NCI-H2171 treated with DMSO at 0.1 percent for 48 hours (cell line): ENCODE measurements at places on chromosomes 1 and 21.

DNA sequence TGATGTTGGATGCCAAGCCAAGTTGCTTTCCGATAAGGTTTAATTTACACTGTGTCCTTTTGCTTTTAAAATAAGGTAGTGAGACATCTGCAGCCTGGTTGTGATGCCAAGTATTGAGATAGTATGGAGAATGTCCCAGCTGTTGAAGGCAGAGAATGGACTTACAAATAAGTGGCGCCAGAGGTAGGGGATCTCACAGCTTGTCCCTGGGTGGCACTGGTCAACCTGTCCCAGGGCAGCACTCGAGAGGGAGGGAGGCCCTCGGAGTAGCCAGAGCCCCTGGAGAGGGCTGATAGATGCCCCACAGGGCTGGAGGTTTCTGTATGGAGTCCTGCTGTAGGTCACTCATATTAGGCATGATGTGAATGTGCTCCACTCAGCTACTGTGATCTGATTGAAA, 98.5 kb downstream of the GALNT2 start:
- DNase-seq: no peak

GRCh38 chr21:38303300-38303699, 46.5 kb downstream of the KCNJ15 start:
- DNase-seq: no peak

DNA sequence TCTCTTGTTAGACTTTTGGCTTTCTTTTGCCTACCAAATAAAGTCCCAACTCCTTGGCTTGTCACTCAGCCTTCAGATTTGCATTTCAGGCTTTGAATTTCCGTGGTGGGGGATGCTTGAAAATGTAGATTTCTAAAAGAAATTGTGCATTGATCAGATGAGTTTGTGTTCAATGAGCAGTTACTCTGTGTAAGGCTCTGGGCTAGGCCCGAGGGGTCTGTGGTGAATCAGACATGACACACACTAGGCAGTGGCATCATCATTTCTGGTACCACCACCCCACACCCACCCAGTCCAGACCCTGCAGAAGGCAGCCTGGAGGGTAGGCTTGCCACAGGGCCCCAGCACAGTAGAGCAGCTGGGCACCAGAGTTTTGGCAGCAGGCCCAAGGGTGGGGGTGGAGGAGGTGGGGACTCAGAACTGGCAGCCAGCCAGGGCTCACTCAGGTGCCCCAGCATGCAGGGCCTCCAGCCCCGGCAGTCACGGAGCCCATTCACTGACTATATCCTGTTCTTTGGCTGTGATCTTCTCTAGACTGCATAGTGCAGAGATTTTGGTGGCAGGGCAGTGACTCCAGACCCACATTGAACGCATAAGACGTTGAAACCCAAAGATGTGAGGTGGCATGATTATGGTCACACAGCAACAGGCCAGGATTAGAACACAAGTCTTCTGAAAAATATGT, 97.2 kb upstream of the ARTN start:
- peak; percentile 94 for DNase-seq

GRCh38 chr1:19250629-19251304, 557 bp downstream of the EMC1 start:
- no peak for DNase-seq

GRCh38 chr1:14599800-14600199, 1.3 kb downstream of the KAZN start:
- DNase-seq: no peak

DNA sequence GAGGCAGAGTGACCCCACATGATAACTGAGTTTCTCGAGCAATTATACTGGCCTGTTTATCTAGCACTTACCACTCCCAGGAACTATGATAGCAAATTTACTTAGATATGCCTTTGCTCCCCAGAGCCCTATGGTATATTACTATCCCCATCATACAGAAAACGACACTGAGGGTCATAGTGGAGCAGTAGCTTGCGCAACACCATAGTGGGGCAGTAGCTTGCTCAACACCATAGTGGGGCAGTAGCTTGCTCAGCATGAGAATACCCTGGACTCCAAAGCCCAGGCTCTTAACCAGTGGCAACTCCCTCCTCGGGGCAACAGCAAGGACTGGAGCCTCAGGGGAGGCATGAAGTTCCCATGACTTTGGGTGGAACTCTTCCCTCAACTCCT, 211.9 kb downstream of the NPHP4 start:
- no peak for DNase-seq

DNA sequence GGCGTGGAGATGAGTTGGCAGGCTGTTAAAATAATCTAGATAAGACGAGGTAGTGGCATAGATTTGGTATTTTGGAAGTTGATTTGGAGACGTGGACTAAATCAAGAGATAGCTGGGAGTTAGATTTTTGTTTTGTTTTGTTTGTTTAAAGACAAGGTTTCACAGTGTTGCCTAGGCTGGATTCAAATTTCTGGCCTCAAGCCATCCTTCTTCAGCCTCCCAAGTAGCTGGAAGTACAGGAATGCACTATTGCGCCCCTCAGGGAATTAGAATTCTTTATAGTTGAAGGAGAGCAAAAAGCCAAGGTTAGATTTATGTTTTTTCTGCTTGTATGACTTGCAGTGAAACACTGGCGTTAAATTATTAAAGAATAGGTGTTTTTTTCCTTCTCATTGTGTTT, 22.3 kb upstream of the SNRPE start:
- no peak for DNase-seq

DNA sequence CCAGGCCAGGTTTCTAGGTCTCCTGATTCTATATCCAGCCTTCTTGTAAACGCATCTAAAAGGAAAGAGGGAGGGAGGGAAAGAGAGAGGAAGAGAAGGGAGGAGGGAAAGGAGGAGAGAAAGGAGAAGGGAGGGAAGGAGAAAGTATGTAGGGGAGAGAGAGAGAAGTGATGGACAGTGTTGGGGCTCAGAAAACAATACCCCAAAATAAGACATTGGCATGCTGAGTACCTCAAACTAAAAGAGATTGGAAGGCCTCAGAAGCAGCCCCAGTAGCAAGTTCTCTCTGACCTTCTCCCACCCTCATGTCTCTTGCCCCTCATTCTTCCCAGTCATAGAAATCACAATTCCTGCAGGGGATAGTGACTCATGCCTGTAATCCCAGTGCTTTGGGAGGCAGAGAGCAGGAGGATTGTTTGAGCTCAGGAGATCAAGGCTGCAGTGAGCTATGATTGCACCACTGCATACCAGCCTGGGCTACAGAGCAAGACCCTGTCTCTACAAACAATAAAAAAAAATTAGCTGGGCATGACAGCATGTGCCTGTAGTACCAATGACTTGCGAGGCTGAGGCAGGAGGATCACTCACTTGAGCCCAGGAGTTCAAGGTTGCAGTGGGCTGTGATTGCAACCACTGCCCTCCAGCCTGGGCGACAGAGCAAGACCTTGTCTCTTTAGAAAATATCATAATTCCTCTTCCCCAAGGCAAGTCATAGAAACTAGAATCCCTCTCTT, 51.2 kb downstream of the DNTTIP2 start:
- DNase-seq: no peak

GRCh38 chr1:180033390-180033789, 78.8 kb downstream of the CEP350 start:
- no peak for DNase-seq

DNA sequence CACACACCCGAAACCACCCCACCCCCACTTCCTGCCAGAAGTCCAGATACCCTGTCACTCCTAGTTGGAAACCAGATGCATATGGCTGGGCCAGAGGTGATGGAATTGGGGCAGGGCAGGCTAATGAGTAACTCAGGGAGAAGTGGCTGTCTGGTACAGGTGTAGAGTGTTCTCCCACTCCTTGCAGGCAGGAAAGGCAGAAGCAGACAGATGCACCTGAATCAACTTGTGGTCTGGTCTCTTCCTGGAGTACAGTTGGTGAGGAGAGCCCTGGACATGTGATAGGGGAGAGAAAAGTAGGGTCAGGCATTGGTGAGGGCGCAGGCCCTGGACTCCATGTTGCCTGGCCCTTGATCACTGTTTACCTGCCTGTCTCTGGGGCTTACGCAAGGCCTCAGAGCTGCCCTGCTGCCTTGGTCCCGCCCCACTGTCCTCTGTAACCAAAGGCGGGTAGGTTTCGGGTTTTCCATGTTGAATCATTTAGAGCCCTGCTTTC, 2.5 kb downstream of the CGN start:
- DNase-seq: no peak

GRCh38 chr1:213987927-213988506, at the start of gene PROX1:
TSS of gene PROX1 (plus strand) at chr1:213987973. CDS start at chr1:213996536, 8,563 bp downstream.
- peak; percentile 93 for DNase-seq

- DNase-seq: no peak
Measured at GRCh38 chr1:80436851-80437250, 1363.9 kb upstream of the ADGRL2 start.

DNA sequence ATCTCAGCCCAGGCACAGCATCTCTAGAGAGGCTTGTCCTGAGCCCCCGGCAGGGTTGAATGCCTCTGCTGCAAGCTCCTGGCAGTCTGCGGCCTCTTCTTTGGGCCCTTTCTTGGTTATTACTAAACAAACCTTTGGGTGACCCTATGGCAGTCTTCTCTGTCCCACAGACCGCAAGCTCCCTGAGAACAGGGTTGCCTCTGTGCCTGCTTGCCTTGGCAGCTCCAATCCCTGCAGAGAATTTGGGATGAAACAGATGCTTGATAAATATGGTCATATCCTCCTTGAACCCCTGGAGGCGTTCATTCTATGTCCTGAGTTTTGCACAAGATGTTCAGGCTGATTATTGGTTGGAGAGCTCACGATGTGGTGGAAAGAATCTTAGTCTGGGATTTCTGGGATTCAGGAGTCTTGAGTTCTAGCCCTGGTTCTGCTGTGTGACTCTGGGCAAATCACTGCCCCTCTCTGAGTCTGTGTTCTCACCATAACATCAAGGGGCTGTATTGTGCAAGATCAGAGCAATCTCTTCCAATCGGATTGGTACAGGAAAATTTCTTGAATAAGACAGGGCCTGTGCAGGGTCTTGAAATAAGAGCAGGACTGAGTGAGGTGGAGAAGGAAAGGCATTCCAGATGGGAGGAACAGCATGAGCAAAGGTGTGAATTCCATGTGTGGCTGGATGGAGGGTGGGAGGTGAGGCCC, 49.6 kb downstream of the EDN2 start:
- DNase-seq: no peak

DNA sequence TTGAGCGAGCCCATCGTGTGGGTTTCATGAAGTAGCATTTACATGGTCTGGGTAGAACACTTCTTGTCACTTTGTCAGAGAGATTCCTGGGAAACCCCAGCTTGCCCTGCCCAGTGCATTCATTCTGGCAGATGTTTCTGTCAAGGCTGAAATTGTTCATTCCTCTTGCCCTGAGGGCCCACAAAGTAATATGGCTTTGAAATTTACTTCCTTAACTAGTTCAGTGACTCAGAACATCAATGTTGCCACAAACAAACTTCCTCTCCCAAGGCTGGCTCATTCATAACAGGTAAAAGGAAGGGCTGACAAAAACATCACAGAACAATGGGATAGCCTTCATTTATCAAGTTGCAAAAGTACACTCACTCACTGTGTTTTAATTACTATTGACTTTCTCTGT, 5.0 kb upstream of the KIAA0040 start:
- DNase-seq: no peak

GRCh38 chr1:40315239-40315794, 1.8 kb downstream of the COL9A2 start:
- DNase-seq: peak; percentile 91

- no peak for DNase-seq
Measured at GRCh38 chr1:224751624-224752311, 135.7 kb downstream of the CNIH3 start.

GRCh38 chr1:11546456-11546855, 67.5 kb downstream of the DISP3 start:
- no peak for DNase-seq

DNA sequence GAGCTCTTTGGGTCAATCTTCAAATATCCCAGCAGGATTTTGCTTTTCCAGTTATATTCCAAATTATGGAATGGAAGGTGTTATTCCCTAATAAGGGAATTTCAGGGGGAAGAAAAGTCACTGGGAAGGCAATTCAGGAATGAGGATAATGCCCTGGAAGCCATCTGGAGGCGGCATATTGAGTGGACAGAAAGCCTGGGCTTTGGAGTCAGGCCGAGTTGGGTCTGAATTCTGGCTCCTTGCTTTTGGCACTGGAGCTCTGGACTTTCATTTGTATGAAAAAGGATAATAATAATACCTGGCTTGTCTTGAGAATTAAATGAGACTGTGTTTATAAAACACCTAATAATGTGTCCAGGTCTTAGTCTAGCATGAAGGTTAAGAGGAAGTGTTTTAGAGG, 16.5 kb downstream of the GREM2 start:
- DNase-seq: no peak

GRCh38 chr1:234271243-234271606, 102.0 kb upstream of the COA6 start:
- peak; percentile 5 for DNase-seq

DNA sequence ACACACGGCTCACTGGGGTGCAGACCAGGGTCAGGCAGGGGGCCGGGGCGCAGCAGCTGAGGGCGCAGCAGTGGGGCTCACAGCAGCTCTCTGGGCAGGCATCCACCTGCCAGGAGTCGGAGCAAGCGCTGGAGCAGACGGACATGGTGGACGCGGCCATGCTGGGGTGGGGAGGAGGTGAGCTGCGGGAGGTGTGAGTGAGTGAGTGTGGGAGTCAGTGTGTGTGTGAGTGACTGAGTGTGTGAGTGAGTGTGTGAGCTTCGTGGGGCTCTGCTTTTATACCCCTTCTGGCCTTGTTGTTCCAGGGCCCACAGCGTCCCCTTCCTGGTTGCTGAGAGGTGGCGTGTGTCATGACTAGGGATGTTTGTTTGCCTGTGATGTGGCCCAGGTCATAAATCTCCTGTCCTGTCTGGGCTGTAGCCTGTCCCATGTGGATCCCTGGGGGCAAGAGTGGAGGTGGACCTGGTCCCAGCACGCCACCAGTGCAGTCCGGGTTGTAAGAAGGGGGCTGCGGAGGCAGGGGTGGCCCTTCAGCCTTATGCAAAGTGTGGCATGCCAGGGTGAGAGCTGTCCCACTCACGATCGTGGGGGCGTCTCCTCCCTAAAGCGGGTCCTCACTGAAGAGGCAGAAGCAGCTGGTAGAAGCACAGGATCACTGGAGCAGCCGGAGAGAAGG, at the start of gene KRTAP10-1:
Gene KRTAP10-1, minus strand, starts transcription at position 205 of the 676 bp plus-strand sequence. Its CDS starts 45 bp downstream, at position 160.
- no peak for DNase-seq

DNA sequence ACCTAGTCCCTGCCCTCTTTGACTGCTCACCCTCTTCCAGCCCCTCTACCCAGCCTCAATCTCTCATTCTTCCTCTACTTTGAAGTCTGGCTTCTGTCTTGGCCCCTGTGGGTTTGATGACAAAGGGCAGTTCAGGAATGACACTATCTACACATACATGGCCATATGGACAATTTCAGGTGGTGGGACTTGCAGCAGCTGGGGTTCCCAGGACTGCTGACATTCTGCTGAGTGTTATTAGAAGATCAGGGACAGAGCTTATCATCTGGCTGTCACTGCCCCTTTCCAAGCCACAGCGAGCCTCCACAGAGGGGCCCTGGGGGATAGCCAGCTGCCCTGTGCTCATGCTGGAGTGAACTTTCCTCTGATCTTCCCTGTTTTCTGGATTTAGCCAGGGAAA, 97.4 kb upstream of the IPO9 start:
- no peak for DNase-seq

DNA sequence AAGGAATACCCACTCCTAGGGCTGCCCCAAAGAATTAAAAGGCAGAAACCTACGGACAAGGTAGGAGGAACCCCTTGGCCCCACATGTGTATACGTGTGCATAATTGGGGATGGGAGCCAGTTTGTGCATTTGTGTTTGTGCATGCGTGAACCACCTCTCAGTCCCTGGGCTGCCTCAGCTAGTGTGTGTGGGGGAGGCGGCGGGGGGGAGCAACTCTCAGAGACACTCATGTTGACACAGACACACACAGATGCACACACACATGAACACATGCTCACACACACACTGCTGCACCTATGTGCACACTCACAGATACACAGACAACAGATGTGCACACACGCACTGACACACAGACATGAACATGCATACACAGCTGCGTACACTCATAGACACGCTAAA, 5.1 kb downstream of the LDLRAD1 start:
- DNase-seq: no peak

GRCh38 chr1:54849219-54850068, 37.6 kb downstream of the DHCR24 start:
- DNase-seq: no peak
